Activated B cell treated with CpG ODN at 0.5 μM for 24 hours (primary cell): ENCODE measurements at places on chromosomes 7 and 10.

GRCh38 chr7:151380199-151381097 is 29.4 kb downstream of the WDR86 start:
- DNase-seq, result no peak

- DNase-seq, result no peak
These were observed 645.2 kb downstream of the PHTF2 start for GRCh38 chr7:78443811-78444210.

- no peak for DNase-seq
These were observed 25.0 kb downstream of the IFIT3 start for GRCh38 chr10:89352802-89353201.

DNA sequence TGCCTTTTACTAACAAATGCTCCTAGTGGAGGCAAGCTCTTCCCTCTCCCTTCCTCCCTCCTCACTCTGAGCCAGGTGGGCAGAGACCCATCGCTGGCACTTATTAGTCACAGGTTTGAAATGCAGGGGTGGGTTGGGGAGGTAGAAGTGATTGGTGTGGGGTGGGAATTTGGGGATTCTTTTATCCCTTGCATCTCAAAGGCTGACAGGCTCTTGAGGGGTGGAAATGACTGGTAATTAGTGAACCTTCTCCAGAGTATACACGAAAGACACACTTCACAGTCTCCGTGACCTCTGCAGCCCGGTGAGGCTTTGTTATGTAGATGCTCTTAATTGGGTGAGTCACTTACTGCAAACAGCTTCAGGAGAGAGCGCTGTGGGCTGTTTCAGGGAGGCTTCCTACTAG is 13.9 kb upstream of the LRMDA start:
- DNase-seq, result no peak

DNA sequence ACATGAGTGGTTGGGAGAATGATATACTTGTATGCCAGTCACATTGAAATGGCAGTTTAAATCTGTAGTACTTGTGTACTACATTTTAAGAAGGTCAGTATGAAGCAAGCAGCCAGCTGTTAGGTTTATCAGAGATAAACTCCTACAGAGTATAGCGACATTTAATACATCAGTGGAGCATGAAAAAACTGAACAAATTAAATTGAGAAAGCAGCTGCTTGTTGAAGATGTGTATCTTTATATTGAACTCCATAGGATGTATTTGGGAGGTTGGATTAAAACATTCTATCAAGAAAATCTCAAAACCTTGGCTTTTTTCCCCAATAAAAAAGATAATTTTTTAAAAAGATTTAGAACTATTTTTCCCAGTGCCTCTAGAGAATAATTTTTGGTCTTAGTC is 47.8 kb downstream of the PHF14 start:
- no peak for DNase-seq

- DNase-seq, result no peak
These were observed 51.4 kb downstream of the MICALL2 start for GRCh38 chr7:1407892-1408291.

DNA sequence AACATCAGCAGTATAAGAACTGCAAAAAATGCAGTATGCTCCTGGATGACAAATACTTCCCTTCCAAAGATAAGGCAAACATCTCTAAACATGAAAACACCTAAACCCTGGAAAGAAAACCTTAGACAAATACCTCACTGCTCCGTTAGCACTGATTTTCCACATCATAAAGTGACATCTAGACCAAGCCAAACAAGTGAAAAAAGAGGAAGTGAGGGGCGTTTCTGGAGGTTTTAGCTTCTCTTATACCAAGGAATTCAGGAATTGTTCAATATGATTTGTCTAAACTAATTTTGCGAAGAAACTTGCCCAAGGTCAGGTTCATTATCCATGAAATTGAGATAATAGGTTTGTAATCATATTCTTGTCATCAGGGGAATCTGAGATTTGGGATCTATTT is 279.7 kb downstream of the ADRA2A start:
- DNase-seq, result no peak

DNA sequence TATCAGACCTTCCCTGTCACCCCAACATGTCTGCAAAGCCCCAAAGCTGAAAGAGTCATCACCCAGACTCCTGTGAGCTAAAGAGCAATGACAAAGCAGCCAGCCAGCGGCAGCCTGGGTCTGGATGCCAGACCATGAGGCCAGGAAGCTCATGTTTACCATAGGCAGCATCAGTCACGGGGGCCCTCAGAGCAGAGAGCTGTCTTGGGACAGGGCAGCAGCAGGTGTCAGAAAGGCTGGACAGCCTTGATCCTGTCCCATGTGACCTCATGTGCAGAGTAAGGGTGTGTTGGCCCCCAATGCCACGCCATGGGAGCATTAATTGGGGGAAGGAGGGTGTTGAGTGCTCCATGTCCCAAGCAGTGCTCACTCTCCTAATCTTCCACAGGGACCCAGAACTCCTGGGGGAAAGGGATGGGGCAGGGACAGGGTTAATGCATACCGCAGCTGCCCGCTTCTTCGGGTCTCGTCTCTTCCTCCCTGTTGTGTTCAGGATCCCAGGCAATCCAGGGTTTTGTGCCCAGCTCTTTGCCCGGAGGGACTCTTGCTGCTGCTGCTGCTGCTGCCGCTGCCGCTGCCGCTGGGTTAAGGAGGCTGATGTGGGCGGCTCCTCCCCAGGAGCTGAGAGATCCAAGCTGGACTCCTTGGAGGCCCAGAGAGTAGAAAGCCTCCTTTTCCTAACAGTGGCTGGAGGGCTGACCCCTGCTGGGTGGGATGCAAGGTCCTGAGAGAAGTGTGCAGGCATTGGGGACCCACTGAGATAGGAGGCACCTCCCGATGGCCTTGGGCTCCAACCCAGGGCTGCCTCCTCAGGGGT is 7.1 kb downstream of the CCDC201 start:
- no peak for DNase-seq

DNA sequence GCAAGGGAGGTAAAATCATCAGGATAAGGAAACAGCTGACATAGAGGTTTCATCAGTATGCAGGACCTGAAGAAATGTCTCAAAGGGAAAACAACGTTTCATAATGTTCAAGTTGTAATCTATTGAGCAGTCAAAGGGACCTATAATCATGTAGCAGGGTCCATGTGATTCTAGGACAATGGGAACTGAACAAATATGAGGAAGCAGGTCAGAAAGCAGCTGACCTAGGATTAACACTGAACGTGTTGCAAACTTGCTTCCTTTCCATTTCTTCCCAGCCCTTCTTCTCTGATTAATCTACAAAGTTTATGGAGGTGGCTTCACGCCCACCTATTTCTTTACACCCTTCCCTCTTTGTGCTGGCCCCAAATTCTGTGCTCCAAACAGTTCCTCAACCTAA is 256.9 kb upstream of the AKR1E2 start:
- DNase-seq, result no peak

DNA sequence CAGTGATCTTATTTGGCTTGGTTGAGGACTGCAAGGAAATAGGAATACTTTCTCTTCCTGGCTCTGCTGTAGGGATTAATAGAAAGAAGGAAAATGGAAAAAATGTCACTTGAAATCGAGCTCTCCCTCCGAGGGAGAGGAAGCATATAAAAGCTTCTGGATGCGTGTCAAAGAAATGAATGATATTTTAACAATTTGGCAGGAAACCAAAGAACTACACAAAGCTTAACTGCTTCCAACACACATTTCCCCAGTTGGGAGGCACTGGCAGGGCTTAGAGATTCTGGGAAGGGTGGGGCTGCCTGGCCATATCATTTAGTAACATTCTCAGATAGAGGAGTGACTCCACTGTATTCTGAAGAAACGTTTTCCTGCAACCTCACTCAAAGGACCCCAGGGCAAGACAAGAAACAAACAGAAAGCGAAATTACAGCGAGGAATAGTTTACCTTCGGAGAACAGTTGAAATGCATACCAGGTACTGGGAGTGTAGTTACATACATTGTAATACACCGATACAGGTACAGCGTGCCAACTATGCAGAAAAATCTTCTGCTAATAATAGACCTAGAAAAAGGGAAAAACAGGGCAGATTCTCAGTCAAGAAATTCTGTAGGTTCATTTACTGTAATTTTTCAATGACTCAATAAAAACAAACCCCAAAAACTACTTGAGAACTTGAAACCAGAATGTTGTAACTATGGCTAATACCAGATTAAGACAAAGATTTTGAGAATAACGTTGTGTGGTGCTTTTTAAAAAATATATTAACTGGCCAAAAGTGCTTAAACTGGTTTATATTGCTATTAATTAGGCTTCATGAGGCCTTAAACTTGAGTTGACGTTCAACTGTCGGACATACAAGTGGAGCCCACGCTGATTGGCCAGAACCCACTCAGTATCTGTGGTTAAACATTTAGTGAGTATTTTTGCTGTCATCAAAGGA is 75.7 kb upstream of the ASAH2 start:
- DNase-seq, result no peak

DNA sequence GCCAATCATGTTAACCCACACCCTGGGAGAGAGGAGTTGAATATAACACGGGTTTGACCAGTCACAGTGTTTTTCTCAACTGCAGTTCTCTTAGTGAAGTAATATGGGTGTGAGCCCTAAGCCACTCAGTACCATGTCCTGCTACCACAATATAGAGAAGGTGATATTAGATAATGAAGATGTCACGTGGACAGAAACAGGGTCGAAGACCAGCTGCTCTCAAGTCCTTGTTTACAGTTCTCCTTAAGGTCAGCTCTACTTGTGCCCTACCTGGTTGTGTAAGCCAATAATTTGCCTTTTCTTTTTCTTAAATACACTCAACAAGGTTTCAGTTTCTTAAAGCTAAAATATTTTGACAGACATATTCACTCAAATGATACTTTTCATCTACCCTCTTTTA is 128.3 kb upstream of the POT1 start:
- no peak for DNase-seq

DNA sequence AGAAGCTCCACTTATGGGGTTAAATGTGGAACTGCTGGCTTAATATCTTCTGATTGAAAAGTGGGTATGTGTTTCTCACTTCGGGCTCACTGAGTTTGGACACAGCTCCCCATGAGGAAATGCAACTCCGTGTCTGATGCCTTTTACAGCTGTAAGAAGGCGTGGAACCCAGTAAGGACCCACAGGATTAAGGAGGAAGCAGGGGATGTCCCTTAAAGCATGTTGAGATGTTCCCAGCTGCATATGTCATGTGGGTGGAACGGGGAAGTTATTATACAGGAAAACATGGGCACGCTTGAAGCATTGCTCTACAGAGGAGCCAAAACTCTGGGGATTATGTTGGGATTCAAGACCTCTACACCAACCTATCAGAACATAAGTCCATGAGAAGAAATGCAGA is 224.4 kb downstream of the NEBL start:
- no peak for DNase-seq

DNA sequence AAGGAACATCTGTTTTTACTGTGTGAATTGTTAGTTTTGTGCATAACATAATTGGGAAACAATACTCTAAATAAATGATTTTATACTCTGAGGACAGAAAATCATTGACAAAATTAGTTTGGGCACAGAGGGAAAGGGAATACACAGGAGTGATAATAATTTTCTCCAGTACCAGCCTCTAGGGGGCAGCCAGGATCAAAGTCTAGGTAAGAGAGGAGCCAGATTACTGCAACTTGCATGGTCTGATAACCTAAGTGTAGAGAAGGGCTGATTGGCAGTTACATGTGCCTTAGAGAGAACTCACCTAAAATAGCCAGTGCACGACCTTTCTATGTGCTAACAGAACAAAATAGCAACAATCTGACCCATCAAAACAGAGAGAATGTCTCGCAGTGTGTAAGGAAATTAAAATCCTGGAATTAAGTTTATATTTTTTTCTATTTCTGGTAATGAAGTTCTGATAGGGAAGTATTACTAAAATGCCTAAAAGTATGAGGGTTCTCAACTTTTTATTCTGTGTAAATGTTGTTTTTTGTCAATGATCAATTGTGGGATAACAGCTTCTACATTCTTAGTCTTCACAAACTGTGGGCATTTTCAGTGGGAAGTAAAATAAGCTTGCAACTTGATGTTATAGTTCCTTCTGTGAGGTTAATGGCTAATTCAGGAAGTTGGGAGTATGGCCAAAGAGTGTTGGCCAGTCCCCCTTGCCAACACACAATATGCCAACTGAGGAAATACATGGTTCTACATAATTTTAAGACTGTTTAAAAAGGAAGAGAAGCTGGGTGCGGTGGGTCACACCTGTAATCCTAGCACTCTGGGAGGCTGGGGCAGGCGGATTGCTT is 66.4 kb downstream of the EXOC6 start:
- DNase-seq, result no peak

GRCh38 chr10:97131666-97132065 is 54.1 kb downstream of the SLIT1 start:
- no peak for DNase-seq

- no peak for DNase-seq
These were observed 591 bp downstream of the BZW2 start for GRCh38 chr7:16646472-16647072.

GRCh38 chr10:76301950-76302349 is 870.5 kb downstream of the LRMDA start:
- DNase-seq, result no peak

GRCh38 chr7:5433181-5433580 is 9.5 kb upstream of the TNRC18 start:
- no peak for DNase-seq

DNA sequence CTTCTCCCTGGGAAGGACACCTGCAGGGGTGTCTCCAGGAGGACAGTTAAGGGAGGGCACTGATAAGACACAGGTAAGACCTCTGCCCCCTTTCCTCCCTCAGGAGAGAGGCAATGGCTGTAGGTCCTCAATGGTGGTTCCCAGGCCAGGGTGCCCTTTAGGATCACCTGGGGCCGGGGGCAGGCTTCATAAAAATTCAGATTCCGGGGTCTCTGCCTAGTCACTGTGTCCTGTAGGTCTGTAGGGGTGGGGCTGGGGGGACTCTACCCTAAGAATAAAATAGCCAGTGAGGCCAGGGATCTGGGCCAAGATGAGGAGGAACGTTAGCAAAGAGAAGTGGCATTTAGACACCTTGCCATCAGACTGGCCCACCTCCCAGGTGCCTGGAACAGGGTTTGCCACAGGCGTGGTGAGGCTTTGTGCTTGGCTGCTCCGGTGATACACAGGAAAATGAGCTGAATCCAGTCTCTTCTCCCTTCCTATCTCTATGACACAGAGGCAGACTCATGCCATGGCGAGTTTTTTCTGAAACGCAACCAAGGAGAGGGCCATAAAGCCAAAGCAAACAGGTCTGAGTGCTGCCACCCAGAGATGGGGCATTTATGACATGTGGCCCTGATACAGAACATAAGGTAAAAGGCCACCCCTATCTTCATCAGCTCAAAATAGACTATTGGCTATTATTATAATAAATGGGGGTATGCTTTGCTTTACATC is 52.6 kb downstream of the SH3PXD2A start:
- DNase-seq, result no peak

- no peak for DNase-seq
These were observed 1.4 kb downstream of the DNAJB12 start for GRCh38 chr10:72353028-72353964.

GRCh38 chr10:43259213-43259991 is 7.5 kb downstream of the RASGEF1A start:
- DNase-seq, result no peak
